ENCODE measurements at places on chromosomes 6 and 20.

DNA sequence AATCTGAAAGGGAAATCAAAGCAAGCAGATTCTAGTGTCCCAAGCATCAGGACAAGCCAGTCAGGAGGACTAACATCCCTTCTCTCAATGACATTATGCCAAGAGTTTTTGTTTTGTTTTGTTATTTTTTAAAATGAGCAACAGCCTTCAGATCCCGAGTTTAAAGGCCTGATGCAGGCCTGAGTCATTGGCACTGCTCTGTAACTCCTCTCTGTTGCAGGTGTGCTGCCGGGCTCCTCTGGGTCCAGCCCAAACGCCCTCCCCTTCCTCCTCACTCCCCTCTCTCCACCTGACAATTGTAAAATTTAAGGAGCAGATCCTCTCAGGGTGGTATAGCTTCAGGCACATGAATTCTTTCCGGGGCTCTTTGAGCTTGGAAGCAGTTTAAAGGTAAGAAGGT is 502.0 kb downstream of the BMP2 start:
- no peak for DNase-seq

DNA sequence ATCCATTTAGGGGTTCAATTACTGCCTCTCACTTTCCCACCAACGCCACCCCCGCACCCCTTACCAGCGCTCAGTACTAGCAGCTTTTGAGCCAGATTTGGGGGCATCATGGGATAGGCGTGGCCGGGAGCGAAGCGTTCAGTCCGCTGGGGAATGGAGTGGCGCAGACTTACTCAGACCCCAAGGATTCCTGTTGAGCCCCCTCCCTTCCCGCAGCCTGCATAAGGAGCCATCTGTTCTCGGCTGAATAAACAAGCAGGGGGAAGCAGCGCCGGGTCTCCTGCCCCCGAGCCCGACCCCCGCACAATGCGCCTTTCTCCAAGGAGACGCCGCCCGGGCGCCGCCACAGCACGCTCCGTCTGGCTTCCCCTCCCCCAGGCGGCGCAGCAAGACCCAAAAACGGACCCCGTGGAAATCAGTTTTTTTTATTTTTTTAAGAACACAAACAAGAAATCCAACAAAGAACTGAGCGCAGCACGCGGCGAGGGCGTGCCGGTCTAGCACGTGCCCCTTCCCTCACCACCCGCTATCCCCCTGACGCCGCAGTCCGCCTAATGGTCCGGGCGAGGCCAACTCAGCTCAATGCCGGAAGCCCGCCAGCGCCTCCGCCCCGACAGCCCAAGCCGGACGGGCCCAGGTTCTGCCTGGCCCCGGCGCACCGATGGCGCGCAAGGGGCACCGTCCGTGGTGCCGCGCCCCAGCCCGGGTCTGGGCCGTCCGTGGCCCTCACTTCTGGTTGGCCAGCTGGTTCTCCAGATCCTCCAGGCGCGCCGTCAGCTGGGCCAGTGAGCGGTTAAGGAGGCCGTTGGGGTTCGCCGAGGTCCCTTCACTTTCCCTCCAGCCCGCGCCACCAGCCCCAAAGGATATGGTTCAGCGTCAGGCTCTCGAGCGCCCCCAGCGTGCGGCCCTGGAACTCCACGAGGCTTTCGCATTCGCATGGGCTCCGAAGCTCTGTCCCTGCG is 13.3 kb upstream of the RBPJL start:
- DNase-seq, result peak; percentile 95

GRCh38 chr6:37116326-37116725 is 53.6 kb upstream of the PIM1 start:
- DNase-seq, result no peak

DNA sequence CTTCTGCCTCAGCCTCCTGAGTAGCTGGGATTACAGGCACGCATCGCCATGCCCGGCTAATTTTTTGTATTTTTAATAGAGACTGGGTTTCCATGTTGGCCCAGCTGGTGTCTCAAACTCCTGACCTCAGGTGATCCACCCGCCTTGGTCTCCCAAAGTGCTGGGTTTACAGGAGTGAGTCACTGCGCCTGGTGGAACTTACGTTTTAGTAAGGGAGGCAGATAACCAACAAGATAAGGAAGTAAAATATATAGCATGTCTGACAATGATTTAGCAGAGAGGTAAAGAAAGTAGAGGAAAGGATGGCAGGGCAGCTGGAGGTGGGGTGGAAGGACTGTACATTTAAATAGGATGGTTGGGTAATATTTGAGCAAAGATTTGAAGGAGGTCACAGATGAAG is 12.8 kb upstream of the MYMX start:
- DNase-seq, result no peak

DNA sequence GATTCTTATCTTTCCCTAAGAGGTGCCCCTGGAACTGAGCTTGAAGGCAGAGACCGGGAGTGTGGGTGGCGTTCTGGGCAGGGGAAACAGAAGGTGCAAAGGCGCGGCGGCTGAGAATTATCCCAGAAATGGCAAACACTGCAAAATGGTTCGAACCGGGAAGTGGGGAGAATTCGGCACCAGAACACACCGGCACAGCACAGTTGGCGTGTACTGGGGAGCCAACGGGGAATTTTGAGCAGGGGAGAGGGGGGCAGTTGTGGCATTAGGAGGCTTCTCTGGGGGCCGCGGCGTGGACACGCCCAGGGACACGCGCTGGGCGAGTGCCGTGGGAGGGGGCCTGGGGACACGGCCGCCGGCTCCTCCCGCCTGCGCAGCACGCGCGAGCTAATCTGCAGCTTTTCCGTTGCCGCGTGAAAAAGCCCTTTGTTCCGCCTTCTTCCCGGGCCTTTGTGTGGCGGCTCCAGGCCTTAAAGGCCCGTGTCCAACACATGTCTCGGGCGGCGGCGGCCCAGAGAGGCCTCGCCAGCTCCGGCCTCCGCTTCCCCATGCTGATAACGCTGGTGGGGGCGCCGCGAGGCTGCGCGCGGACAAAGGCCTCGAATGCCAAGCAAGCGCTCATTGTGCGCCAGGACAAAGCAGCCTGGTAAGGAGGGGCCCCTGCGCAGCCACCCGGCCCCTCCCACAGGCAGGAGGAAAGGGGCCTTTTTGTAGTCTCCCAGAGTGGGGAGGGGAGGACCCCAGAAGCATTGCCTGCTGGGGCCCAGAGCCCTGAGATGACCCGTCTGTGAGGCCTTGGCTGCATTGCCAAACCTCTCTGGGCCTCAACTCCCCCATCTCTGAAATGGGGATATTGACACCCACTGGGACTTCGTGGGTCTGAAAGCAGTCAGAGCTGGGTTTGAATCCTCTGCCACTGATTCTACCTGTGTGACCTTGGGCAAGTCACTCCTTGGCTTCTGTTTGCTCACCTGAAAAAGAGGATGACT is 82.8 kb downstream of the CD40 start:
- no peak for DNase-seq

DNA sequence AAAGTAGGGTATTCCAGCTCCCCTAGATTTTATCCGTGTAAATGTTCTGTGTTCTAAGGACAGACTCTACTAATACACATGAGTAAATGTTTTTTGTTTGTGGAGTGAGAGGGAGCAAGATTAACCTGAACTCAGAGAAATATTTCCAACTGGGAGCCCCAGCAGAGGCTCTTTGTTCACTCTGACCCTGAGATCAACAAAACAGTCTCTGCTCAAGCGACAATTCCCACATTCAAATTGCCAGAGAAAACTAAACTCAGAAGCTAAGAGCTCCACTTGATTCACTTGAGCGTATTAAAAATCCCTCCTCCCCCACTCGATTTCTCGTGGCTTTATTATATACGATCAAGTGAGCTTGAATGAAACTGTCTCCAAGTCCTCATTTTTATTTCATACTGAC is 413.9 kb upstream of the JARID2 start:
- DNase-seq, result no peak

DNA sequence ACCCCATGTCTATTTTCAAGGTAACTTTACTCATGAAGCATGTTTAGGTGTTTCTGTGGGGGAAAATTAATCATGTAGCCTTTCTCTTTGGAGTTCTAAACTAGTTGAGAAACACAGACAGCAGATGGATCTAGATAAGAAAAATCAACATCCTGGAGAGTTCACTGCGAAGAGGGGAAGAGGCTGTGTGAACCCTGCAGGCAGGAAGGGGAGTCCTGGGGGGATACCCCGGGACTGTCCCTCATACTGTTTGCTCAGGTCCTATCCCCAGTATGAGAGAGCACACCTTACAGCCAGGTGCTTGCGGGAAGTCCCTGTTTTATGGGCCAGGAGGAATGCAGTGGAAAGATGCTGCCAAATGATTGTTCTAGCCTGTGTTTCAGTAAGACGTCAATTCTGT is 32.7 kb downstream of the CHMP4B start:
- no peak for DNase-seq

DNA sequence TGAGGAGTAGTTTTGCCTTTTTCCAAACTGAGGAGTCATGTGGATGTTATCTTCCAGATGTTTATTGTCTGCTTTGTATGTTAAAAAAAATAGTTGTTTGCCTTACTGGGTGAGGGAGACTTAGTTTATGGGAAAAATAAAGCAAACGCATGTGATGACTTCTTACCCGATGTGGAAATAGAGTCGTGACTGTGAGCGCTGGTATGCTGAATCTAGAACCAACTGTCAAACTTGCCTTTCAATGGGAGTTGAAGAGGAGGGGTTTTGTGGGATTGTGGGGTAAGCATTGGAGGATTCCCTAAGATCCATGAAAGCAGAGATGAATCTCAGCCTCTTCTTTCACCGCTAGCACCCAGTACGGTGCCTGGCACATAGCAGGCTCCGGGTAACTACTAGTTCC is 5.3 kb downstream of the DCBLD1 start:
- no peak for DNase-seq

DNA sequence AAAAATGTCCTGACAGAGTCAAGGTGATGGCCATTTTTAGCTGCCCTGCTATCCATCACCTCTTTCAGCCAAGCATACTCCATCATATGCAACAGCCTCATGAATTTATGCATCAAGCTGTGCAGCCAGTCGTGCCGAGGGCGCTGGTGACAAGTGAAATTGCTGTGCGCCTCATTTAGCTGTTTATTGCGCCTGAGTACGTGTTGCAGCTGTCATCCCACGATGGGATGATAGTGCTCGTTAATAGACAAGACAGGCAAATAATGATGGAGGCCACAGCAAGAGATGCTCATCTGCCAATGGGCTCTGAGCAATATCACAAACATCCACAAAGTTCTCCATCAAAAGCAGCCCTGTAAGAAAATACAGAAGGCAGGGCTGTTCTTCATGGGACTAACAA is 562.3 kb upstream of the POU3F2 start:
- DNase-seq, result no peak

GRCh38 chr6:36692220-36692619 is 5.4 kb upstream of the RAB44 start:
- no peak for DNase-seq

GRCh38 chr6:88077305-88077704 is 29.7 kb downstream of the SPACA1 start:
- no peak for DNase-seq

GRCh38 chr20:44549123-44549522 is 27.3 kb upstream of the SERINC3 start:
- DNase-seq, result no peak

DNA sequence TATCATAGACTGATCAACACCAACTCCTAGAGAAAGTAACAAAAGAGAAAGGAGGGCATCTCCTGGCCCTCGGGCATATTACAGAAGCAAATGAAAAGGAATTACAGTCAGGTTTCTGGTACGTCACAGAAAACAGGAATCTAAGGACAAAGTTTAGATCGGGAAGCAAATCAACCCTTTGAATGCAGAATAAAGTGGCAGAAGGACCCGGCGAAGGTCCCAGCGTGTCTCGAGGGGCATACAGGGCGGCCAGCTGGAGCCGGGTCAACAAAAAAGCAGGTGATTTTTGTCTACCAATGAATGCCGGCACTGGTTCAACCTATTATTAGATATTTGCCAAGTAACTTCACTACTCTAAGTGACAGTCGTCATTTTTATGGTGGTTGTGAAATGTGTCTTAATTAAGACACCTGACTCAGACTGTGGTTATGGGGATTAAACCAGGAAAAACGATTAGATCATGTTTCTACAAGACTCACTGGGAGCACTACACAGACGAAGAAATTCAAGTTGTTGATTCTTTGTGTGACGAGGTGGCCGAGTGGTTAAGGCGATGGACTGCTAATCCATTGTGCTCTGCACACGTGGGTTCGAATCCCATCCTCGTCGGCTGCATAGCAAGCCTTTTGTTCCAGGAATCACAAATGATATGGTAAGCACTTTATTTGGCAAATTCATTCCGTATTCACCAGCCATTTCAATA is 12.4 kb upstream of the ZSCAN9 start:
- DNase-seq, result peak; percentile 89

DNA sequence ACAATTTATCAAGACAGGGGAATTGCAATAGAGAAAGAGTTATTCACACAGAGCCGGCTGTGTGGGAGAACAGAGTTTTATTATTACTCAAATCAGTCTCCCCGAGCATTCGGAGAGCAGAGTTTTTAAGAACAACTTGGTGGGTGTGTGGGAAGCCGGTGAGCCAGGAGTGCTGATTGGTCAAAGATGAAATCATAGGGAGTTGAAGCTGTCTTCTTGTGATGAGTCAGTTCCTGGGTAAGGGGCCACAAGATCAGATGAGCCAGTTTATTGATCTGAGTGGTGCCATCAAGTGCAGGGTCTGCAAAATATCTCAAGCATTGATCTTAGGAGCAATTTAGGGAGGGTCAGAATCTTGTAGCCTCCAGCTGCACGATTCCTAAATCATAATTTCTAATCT is 50.0 kb upstream of the ECI2 start:
- peak; percentile 62 for DNase-seq

DNA sequence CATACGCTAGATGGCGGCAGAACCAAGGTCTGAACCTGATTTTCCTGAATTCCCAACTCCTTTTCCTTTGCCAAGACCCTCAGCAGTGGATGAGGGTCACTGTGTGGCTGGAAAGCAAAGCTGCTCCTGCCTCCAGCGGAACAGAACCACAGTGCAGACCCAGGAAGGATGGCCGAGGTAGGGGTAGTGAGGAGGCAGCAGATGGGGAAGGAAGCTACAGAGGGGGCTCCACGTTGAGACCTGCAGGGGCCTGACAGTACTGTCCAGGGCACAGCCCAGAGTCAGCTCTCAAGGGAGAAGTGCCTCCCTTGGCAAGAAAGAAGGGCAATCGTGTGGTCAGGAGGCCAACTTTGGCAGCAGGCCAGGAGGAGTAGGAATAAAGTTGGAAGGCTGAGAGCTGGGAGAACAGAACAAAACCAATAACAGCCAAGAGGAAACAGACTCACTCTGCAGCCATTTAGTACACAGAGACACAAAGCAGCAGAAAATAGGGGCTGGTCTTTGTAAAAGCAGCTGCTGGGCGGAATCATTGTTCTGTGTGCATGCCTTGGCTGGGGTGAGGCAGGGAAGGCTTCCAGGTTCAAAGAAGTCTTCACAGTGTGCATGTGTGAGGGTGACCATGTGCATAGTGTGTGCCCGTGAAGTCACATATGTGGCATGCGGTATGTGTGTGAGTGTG is 3.1 kb downstream of the GABRR2 start:
- DNase-seq, result no peak

Measured in stimulated activated CD8-positive, alpha-beta memory T cell treated with anti-CD3 and anti-CD28 coated beads, Interleukin-4, amount 100 ng/mL, for 48 hours (primary cell).